ENCODE measurements at places on chromosomes 16 and 17. TPM values are rescaled to one million over a fixed set of nuclear protein-coding genes. Genes with fewer than 3 reads are reported as not detected.

The CLEC18C gene
- 0.33 TPM for total RNA-seq

The GAST gene
- not detected for total RNA-seq

The BEAN1 gene
- not detected for total RNA-seq

- no peak for DNase-seq
These were observed 47.8 kb upstream of the ZC3H18 start for GRCh38 chr16:88522276-88522949.

- DNase-seq = peak; percentile 31
These were observed 64.0 kb downstream of the TANGO6 start for GRCh38 chr16:68907297-68907696.

GRCh38 chr16:57013229-57013628 is 23.9 kb downstream of the NLRC5 start:
- DNase-seq = no peak

DNA sequence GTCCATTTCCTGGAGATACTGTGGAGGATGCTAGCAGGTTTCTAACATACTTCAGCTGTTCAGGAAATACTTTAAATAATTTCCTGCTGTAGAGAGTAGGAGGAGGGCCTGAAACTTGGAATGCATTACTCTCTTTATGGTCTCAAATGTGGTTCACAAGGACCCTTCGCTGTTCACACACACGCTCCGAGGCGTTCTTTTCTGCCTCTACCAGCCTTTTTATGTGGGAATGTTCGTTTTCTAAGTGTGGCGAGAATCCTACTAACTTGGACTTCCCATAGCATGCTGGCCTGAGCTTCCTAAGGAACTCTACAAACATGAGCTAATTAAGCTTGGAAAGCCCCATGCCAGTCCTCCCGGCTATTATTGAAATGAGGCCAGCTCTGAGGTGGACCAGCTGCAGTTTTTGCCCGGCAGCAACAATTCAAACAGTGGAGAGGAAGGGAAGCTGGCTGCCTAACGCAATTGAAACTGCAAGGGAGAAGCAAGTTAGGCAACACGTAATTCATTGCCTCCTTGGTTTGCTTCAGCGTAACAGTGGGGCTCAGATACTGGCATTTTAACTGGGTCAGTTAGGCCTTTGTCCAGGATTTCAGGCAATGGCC is 18.9 kb downstream of the KPNA2 start:
- DNase-seq = no peak

- peak; percentile 72 for DNase-seq
These were observed 2.3 kb downstream of the CLUH start for GRCh38 chr17:2709183-2709661.
